Keratinocyte (primary cell): ENCODE measurements at places on chromosomes 1 and 21.

DNA sequence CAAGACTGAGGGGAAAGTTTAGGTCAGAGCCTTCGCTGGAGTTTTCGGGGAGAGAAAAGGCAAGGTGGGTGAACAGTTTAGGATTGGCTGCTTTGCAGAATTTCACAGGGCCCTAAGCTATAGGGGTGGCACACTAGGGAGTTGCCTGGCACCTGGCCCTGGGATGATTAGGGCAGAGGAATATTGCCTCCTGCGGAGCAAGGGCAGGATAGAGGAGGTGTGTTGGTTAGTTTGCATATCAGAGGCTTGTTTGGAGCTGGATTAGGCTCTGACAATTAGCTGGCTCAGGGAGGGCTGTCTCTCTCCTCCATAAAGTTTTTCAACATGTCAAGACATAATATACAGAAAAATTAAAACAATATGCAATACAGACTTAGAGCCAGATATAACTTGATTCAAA, 436.4 kb downstream of the DISC1 start:
- DNase-seq, result no peak

DNA sequence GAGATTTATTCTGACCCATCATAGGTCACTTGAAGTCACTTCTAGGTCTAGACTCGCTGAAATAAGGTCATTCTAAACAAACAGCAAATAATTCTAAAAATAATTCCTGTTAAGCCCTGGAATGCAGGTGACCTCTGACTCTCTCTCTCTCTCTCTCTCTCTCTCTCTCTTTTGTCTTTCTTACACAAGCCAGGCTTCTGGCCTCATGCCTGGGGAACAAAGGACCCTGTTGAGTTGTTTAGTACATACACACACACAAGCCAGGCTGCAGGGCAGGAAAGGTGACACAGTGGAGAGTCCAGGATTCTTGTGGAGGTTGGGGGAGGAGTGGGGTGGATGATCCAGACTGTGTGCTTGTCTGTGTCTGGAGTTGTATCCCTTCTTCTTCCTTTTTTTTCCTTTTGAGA, 4.0 kb upstream of the MEX3A start:
- DNase-seq, result no peak

- no peak for DNase-seq
These were observed 64.6 kb downstream of the CAMK2N1 start for GRCh38 chr1:20421441-20421840.

GRCh38 chr1:198647055-198647454, 8.2 kb downstream of the PTPRC start:
- no peak for DNase-seq
